ENCODE measurements at places on chromosomes 6 and 20. TPM values are rescaled to one million over a fixed set of nuclear protein-coding genes. Genes with fewer than 3 reads are reported as not detected.

- no peaks in the 10 kb centered on the region for H3K36me3 ChIP-seq
- no peak for DNase-seq
- no peak overlapping the region for H3K4me3 ChIP-seq
- H3K27me3 ChIP-seq: no peaks in the 10 kb centered on the region
- no peaks in the 10 kb centered on the region for H3K4me1 ChIP-seq
- no peak overlapping the region for H3K27ac ChIP-seq
These were observed 93.0 kb downstream of the HUS1B start for GRCh38 chr6:563863-564262.

GRCh38 chr6:132466952-132467351 lies 46.0 kb downstream of the STX7 start:
- H3K27me3 ChIP-seq: no peaks in the 10 kb centered on the region
- no peak for DNase-seq
- no peak overlapping the region for H3K4me3 ChIP-seq
- H3K27ac ChIP-seq: no peak overlapping the region

The RNF217 gene
- total RNA-seq: 20.5 TPM

DNA sequence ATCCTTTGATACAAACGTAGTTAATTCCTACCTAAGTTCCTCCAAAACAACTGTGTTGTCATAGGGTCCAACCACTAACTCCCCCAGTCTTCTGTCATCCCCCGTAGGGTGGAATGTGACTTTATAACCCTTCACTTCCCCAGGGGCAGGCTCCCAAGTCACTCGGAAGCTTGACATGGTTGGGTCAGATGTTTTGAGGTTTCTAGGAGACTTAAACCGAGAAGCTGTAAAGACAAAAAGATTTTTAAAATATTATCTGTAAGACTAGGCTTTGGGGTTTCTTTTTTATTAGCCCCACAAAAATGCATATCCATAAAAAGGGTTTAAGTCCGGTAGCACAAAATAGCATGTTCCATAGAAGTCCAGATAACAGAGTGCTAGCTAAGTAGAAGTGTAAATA lies 50.2 kb downstream of the COL12A1 start:
- H3K4me3 ChIP-seq: no peak overlapping the region
- H3K27ac ChIP-seq: no peak overlapping the region
- no peaks in the 10 kb centered on the region for H3K36me3 ChIP-seq
- no peaks in the 10 kb centered on the region for H3K4me1 ChIP-seq
- DNase-seq: no peak
- no peaks in the 10 kb centered on the region for H3K27me3 ChIP-seq

The HSP90AB1 gene
- total RNA-seq: 257 TPM

DNA sequence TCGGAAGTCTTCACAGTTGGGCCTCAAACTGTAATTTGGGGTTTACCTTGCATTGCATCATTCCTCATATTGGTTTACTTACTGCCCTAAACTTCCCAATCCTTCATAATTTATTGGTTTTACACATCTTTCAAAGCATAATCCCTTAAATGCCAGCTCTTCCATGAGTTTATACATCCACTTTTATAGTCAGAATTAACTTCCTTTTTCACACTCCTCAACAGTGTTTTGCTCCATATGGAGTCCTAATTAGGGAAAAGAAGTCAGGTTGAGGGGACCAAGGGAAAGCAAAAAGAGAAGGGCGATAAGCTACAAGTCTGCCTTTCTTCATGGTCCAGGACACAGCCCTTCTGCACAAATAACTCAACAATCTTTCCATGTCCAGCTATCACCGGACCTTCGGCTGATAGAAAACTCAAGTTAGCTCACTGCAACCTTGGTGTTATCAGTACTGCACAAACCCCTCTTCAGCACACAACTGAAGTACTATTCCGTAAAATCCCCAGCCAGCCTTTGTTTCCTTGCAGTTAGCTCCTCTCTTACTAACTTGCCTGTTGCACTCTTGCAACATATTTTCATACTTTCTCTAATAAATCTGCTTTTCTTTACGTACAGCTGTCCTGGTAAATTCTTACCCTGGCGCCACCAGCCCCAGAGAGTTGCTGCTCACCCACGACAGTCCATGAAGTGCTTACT lies 2.0 kb downstream of the EEF1E1 start:
- DNase-seq: no peak
- H3K27ac ChIP-seq: no peak overlapping the region
- H3K4me1 ChIP-seq: peaks cover 4% of the 10 kb centered on the region
- H3K36me3 ChIP-seq: no peaks in the 10 kb centered on the region

The PRND gene
- not detected for total RNA-seq

GRCh38 chr6:112979830-112980229 lies 632.7 kb downstream of the RFPL4B start:
- H3K4me3 ChIP-seq: no peak overlapping the region
- H3K27me3 ChIP-seq: no peaks in the 10 kb centered on the region
- DNase-seq: no peak
- H3K36me3 ChIP-seq: no peaks in the 10 kb centered on the region

Measured in Peyer's patch (tissue), 4 donors.